Activated naive CD4-positive, alpha-beta T cell treated with anti-CD3 and anti-CD28 coated beads for 36 hours (primary cell): ENCODE measurements at places on chromosomes 11 and 22. TPM values are rescaled to one million over a fixed set of nuclear protein-coding genes. Genes with fewer than 3 reads are reported as not detected.

Gene POU2AF2
- not detected for total RNA-seq

Gene FGF19
- total RNA-seq, result 0.10 TPM

GRCh38 chr11:36438126-36438525 lies 71.9 kb downstream of the TRAF6 start:
- no peak for DNase-seq

- no peak for DNase-seq
These were observed 1272.6 kb downstream of the BRD1 start for GRCh38 chr22:48554893-48555572.

- no peak for DNase-seq
These were observed 753.1 kb downstream of the TBC1D22A start for GRCh38 chr22:47515384-47516125.

- no peak for DNase-seq
These were observed 114.0 kb downstream of the ZNF280B start for GRCh38 chr22:22394591-22394990.

Gene C11orf16
- not detected for total RNA-seq

Gene SUSD2
- 0.21 TPM for total RNA-seq

Gene KREMEN1
- 0.35 TPM for total RNA-seq

Gene GLYATL1
- total RNA-seq, result not detected

- no peak for DNase-seq
These were observed at the start of gene HTR3A for GRCh38 chr11:113974741-113975470. TSS of gene HTR3A (plus strand) at chr11:113975108. CDS start at chr11:113975326, 218 bp downstream.

GRCh38 chr11:43021466-43021865 lies 290.3 kb upstream of the API5 start:
- peak; percentile 6 for DNase-seq

DNA sequence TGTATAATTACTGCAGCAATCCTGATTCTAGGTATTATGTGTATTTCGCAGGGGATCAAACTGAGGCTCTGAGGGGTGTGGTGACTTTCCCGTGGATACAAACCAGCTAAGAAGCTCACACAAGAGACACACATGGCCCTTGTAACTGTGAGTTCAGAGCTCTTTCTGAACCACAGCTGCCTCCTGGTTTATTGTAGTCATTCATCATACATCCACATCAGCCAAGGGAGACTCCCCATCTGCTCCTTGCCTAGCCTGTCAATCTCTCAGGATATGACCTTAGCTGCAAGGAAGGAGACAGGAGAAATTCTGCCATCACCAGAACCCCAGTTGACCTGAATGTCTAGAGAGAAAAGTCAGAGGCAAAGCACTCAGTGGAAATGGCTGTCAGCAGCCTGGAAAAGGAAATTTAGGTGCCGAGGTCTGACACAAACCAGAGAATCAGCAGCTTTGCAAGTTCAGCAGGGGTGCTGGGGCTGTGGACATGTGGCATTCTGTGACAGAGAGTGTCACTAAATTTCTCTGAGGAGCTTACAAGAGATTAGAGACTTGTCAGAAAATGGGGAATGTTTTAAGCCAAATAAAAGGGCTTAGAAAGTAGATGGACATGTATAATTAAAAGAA lies 209.5 kb downstream of the AASDHPPT start:
- no peak for DNase-seq

DNA sequence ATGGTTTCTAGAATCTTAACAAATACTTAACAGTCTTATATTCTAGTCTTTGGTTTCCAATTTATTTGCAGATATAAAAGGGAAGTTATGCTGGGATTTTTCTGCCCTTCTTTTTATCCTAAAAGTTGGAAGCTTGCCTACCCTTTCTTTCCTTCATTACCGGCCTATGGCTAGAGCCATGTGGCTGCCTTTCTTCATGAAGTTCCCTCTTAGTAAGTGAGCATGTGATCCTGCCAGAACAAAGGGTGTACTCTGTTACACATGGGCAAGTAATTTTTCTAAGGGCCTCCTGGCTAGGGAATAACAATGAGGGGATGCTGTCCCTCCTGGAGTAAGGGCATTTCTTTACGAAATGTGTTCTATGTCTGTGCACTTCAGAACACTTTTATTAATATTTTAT lies 252.1 kb upstream of the PITPNB start:
- DNase-seq, result no peak

Gene LGR4
- 0.12 TPM for total RNA-seq

Gene EHF
- not detected for total RNA-seq

GRCh38 chr22:26033071-26033470 lies 136.2 kb upstream of the SEZ6L start:
- no peak for DNase-seq

Gene TRIM3
- 9.4 TPM for total RNA-seq

DNA sequence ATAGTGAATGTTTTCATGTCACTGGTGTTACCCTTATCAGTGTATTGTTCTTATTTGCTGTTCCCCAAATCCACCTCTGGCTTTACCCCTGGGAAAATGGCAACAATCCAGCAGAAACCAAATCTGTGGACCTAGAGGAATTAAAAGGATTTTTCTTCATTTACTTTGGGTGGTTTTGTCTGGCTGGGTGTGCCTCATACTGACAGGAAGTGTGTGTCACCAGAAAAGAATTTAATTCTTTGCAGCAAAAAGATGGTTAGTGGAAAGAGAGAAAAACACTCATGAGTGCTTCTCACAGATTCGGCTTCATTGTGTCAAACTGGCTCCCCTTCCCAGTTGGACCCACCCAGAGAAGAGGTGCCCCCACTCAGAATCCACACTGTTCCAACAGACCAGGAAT lies 38.9 kb downstream of the FZD4 start:
- DNase-seq, result no peak

DNA sequence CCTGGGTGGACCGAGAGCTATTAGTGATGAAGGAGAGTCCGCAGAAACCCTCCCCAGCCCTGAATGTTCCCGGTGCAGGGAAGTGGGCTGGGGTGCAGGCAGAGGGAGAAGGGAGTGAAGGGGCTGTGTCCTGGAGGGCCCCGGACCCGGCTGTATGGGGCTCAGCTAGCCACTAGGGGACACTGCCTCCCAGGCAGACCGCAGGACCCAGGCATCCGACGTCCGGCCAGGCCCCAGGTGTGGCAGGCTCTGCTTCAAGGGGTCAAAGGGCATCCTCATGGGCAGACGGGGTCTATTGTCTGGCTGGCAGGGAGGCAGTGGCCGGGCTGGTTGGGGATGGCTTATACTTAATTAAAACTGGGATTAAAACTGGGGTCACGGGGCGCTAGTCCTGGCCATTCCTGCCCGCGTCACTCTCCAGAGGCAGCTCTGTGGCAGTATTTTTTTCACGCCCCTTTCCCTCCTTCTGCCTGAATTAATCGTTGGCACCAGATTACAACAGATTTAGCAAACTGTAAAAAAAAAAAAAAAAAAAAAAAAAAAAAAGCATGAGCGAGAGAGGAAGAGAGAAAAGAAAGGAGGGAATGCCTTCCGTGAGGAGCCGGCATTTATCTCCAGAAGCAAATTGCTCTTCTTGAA lies 5.1 kb downstream of the FLRT1 start:
- no peak for DNase-seq

DNA sequence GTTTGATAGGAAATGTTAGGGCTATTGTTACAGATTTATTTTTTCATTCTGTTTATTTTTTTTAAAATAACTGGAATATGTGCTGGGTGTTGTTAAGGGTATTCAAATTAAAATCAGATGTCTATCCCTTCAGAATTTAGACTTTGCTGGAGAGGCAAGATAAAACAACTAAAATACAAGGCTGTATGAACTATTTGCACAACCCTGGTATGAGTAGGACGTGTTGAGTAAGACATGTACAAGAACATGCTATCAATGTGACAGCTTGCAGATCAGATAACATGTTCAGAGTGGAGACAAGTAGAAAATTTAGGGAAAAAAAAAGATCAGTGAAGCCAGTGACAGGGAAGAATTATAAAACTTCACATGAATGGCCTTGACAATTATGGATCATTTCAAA lies 853.5 kb downstream of the METTL15 start:
- DNase-seq, result no peak

Gene OR4D10
- total RNA-seq, result not detected

DNA sequence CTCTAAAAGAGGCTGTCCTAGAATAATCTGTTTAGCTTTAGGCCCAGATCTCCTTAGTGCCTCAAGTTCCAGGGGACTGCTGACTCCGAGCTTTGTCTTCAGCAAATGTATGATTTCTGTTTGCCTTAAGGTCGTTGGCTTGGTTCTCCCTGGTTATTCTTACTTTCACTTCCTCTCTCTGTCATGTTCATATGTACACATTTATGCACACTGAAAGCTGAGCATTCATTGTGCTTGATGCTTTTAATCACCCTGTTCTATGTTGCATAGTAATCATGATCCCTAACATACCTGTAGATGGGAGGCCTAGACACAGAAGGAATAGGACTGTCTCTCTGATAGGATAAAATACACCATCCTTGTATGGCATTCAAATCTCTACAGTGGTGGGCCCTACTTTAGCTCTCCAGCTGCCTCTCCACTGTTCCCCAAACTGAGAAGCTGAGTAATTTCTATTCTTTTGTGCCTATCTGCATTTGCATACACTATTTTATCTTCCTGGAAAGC lies 7.2 kb downstream of the PPFIBP2 start:
- no peak for DNase-seq

DNA sequence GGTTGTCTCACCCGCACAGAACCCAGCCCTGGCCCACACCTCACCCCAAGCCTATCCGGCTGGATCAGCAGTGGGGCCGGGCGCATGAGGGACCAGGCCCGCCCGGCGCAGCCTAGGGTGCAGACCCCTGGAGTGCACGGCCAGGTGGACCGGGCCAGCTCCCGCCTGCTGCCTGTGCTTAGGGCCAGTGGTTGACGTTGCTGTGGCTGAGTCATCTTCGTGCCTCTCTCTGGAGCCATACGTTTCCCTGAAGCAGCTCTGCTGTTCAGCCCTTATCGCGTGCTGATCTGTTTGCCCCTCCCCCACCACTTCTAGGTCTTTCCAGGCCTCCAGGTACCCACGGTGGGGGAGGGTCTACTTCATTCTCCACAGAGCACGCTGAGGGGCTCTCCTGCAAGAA lies 39.5 kb downstream of the CDKN1C start:
- DNase-seq, result no peak

- no peak for DNase-seq
These were observed 1.3 kb upstream of the NADSYN1 start for GRCh38 chr11:71451596-71452198.

- DNase-seq, result no peak
These were observed 901 bp upstream of the PARVA start for GRCh38 chr11:12376259-12377081.

Gene OR8B2
- not detected for total RNA-seq

GRCh38 chr22:43342347-43343261 lies 568 bp downstream of the SCUBE1 start:
- DNase-seq, result no peak

DNA sequence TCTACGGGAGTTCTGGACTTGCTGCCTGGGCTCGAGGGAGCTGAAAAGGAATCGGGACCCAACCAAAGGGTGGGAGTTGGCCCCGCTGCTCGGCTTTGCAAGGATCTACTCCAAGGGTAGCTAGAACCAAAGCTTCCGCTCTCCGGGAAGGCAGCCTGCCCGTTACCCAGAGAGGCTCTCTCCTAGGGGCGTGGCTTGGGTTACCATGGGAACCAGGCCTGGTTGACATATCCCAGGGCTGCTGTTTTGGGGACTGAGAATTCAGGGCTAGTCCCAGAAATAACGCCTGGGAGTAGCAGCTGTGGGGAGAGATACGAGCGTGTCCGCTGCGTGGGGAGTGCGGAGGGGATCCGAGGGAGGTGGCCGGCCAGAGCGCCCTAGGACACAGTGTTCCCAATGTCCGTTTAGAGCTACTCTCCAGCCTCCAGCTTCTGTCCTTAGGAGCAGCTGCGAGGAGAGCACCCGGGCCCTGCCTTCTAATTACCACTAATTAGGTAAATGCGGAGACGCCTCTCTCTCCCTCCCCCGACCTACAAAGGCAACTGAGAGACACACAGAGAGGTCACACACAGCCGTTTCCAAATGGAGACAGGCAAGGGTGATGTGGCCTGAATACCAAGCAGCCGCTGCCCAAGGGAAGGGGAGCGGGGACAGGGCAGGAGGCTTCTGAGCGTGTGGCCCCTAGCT lies 141.6 kb upstream of the CADM1 start:
- DNase-seq, result no peak

DNA sequence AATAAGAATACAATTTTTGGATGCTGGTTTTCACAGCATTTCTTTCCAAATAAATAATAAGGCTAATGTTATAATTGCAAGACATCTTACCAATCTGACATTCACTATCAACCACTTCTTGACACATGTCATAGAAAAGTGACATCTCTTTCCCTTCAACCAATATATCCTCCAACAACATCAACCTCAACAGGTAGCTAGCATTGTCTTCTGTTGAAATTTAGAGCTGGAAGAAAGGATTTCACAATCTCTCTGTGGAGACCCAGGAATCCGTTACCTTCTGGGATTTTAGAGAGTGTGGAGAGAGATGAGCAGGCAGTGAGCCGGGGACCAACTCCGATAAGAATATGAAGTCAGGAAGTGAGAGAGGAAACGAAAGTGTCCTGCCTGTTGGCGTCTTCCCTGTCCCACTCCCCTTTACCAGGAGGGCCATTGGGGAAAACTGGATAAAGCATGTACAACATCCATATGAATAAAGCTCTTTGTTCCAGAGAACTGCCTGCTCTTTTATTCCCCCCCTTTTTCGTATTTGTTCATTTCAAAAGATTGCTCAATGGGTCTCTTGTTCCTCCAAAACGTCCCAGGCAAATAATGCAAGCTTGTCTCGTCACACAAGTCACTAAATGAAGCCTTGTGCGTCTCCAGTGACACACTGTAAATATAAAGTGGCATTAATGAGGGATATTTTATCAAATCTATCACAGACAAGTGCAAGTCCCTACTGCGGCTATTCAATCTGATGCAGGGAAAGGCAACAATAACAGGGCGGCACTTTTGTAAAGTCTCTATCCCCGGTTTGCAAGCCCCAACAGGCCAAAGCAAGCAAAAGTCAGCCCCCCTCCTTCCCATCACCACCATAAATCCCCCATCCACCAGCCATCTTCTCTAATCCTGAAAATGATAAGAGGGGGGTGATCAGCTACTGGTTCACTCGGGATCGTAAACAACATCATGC lies 3.4 kb downstream of the CADM1 start:
- no peak for DNase-seq

Gene CYP2D6
- 1.4 TPM for total RNA-seq

Gene CHRM1
- total RNA-seq, result not detected

GRCh38 chr22:38706101-38706900 lies 557 bp downstream of the GTPBP1 start:
- peak; percentile 52 for DNase-seq

Gene PKP3
- total RNA-seq, result not detected

GRCh38 chr11:506995-507726 lies at the start of gene RNH1:
TSS of gene RNH1 (minus strand) at chr11:507242. CDS start at chr11:502162, 5,080 bp downstream.
- peak; percentile 99 for DNase-seq

GRCh38 chr11:2881981-2882375 lies 3.6 kb downstream of the CDKN1C start:
- no peak for DNase-seq

Gene SERPING1
- 0.43 TPM for total RNA-seq

DNA sequence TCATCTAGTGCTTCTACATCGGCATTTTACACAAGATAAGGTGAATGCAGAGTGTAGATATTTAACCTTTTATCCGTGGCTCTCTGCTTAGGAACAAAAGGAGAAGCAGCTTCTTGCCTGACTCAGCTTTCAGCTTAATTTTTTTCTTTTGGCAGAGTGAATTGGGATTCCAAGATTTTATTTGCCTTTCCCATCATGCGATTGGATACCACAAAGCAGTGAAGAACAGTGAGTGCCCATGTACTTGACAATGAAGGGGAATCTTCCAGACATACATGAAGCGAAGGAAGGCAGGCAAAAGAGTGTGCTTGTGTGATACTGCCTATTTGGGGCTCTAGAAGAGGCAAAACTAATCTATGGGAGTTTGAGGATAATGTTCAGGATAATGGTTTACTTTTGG lies 17.0 kb upstream of the CHKA start:
- no peak for DNase-seq

GRCh38 chr11:5626196-5626595 lies 1.4 kb downstream of the TRIM34 start:
- no peak for DNase-seq

Gene POU2AF1
- total RNA-seq, result 0.48 TPM

Gene BEST1
- total RNA-seq, result 0.45 TPM
